SW 1271 (cell line): ENCODE measurements at places on chromosomes 16 and 17.

DNA sequence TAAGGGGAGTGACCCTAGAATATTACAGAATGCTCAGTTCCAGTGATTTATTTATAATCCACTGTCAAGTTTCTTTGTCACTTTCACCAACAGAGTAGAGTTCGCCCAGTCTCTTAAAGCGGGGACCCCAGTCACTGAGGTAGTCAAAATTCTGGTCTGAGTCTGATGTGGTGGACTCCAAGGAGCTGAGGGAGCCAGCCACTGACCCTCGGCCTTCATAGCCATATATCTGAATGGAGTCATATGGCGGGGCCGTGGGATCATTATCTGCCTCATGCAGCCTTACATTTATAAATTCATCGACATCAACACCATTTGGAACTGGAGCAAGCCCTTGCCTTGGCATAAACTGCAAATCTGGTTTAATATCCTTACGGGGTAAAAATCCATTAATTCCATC lies 382.7 kb downstream of the CDH8 start:
- DNase-seq: no peak

GRCh38 chr16:30649725-30650368 lies 913 bp upstream of the PRR14 start:
- no peak for DNase-seq

GRCh38 chr16:84754956-84755672 lies 55.3 kb downstream of the USP10 start:
- no peak for DNase-seq

- DNase-seq: no peak
Measured at GRCh38 chr17:22300177-22300576, 607.9 kb downstream of the KCNJ18 start.

DNA sequence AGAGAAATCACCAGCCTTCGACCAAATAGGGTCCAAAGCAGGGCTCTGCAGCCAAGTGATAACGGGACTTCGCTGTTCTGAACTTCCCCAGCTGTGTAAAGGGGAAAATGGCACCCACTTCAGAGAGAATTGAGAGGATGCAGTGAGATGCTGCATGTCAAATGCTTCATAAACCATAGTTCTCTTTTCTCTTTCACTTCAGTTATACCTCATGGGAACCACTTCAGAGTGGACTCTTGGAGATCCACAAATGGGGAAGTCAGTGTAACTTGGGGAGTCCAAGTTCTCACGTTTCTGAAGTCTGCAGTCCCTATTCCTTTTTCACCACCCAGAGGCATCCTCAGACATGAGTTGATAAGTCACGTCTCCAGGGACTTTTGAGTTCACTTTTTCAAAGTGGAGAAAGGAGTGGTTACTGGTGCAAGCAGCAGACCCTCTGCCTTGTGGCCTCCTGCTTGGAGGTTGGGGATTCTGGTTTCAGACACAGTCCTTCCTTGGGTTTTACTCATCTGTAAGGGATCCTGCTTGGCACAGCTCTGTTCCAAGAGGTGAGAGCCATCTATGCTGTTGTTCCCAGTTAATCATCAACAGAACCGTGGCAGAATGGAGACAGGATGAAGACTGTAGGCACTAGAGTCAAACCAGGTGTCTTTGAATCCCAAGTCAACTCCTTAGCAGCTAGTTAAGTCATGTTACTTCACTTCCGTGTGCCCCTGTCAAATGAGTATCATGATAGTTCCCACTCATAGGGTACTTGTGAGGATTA lies 123.4 kb upstream of the NOL11 start:
- no peak for DNase-seq

DNA sequence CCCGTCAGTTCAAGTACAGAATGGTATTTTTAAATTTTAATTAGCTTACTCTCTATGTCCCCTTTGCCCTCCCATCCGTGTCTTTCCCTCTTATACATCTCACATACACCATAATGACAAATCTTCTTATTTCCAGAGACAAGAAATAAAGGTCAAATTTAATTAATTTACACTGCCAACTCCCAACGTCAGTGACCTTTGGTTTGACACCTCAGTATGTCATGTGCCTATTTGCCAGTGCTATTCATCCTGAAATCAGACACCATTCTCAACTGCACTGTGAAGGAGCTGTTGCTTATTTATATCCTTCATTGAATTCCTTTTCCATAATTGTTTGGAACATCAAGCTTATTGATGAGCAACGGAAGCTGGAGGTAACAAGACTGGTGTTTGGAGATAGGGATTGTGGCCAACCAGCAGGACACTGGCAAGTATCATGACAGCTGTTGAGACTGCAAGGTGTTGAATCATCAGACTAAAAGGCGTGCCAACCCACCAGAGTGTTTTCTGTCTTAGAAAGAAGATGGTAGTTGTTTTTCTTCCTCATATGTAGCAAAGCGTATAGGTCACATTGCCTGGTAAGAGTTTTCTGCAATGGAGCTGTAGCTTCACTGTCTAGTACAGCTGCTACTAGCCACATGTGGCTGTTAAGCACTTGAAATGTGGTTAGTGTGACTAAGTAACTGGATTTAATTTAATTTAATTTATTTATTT lies 12.5 kb downstream of the CALCOCO2 start:
- DNase-seq: no peak

GRCh38 chr16:47721006-47721637 lies 260.0 kb downstream of the PHKB start:
- no peak for DNase-seq

- DNase-seq: no peak
Measured at GRCh38 chr17:44826123-44826790, 3.8 kb downstream of the GJC1 start.

DNA sequence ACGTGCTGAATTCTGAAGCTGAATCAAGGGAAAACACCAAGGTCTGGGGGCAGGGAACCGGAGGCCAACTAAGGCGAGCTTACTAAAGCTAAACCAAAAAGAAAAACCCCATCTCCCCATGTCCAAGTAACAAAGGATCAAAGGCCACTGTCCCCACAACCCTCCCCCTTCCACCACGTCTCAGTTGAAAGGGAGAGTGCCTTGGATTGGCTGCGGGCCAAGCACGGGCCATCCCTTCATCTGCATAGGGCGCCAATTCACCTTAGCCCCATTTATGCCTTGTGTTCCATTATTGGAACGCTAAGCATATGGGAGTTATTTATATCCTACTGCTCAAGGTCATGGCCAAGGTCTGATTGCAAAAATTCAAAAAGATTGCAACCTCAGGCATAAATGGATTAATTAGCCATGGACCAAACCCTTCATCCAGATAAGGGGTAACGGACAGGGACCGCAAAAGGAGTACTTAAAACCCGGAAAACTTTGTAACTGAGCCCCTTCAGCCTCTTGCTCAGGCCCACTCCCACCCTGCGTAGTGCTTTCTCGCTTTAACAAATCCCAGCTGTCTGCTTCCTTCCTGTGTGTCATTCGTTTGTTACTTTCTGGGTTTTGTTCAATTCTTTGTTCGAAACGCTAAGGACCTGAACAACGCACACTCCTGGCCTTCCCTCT lies 740 bp upstream of the ATP6V0D1 start:
- DNase-seq: no peak

GRCh38 chr17:148757-149156 lies 11.4 kb downstream of the SCGB1C2 start:
- no peak for DNase-seq

DNA sequence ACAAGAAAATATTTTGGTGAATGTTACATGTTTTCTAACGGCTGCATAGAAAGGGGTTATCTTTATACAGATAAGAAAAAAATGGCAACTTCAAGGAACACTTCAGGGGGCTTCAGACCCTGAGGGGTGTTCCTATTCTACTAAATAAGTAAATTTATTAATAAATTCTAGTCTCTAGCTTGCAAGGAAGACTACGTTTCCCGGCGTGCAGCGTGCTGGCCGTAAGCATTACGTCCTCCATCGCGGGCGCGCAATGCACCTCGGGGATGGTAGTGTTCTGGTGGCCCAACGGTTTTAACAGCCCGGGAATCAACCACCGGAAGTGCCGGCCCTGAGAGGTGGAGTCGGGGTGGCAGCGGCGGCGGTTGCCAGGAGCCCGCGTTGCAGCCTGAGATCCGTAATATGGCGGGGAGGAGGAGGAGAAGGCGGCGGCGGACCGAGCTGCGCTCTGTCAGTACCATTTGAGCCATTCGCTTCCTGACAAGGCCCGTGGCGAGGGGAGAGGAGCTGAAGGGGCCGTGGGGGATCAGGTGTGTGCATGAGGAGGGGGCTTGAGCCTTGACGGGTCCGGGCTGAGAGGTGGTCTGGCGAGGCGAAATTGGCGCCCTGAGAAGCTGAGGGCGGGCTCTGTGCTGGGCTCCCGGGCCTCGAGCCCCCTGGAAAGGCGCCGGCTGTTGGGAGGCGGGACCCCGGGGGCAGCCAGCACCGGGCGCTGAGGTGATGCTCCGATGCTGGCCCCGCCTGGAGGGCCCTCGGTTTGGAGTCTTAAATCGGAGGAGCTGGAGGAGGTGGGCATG lies at the start of gene CCP110:
TSS of gene CCP110 (plus strand) at position 384 of the 797 bp plus-strand sequence. CDS start 3,940 bp downstream, outside the sequence.
- DNase-seq: peak; percentile 89

GRCh38 chr17:68443972-68444464 lies 13.3 kb downstream of the WIPI1 start:
- no peak for DNase-seq

DNA sequence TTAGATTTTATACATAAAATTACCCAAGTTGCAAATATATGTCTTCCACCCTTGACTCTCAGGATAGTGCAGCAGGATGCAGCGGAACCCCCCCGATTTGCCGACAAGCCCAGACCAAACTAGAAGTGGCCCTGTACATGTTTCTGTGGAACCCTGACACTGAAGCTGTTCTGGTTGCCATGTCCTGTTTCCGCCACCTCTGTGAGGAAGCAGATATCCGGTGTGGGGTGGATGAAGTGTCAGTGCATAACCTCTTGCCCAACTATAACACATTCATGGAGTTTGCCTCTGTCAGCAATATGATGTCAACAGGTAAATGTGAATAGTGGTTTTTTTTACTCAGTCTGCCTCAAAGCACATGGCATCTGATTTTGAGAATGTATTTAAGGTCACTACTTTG lies 70.7 kb downstream of the OMG start:
- DNase-seq: no peak

- peak; percentile 94 for DNase-seq
Measured at GRCh38 chr16:75433732-75434413, 570 bp upstream of the CFDP1 start.

GRCh38 chr17:17172990-17173389 lies 33.1 kb downstream of the PLD6 start:
- no peak for DNase-seq

DNA sequence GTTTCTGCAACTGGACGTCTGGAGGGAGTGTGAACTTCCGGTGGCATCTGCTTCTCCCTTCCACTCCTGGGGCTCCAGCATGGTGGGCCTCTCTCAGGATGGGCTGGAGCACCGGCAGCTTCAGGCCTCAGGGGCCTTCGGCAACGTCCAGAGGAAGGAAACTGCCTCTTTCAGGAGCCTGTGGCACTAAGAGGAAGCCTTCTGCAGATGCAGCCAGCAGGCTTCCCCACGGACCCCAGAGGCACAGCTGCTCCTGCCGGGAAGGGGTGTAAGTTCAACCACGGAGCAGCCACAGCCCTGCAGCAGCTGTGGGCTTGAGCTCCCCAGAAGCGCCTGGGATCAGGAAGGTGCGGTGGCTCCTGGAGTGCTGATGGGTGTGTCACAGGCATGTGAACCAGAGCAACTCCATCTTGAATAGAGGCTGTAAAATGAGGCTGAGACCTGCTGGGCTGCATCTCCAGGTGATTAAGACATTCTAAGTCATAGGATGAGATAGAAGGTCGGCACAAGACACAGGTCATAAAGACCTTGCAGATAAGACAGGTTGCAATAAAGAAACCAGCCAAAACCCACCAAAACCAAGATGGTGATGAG lies 50.8 kb upstream of the KLHDC4 start:
- DNase-seq: no peak

- no peak for DNase-seq
Measured at GRCh38 chr17:30324723-30325122, 9.1 kb downstream of the TMIGD1 start.

DNA sequence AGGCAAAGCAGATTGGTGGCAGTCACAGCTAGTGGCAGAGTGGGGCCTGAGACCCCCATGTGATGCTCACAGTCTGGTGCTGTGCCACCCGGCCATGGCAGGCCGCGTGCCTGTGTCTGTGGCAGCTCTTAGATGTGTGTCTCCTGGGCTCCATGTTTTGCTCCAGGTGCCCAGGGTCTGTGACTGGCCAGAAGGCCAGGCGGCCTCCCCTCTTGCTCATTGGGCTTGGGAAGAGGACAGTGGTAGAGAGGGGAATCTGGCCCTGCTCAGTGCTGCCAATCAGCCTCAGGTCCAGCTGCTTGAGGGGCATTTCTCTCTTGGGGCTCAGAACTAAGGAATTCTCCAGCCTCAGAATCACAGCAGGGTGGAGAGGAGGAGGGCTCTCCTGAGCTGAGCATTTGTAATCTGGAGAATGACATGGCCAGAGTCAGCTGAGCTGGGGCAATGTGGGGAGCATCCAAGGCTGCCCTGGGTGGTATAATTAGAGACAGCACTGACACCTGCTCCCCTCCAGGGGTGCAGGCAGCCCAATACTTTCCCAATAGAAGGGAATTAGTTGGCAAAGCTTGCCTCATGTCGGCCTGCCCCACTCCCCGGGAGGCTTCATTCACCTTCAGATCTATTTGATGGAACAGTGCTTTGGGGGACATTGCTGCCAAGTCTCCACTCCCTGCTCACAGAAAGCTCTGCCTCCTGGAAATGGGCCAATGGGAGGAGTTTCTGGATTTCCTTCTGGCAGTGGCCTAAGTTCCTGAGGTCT lies 2.7 kb upstream of the LASP1NB start:
- DNase-seq: no peak

DNA sequence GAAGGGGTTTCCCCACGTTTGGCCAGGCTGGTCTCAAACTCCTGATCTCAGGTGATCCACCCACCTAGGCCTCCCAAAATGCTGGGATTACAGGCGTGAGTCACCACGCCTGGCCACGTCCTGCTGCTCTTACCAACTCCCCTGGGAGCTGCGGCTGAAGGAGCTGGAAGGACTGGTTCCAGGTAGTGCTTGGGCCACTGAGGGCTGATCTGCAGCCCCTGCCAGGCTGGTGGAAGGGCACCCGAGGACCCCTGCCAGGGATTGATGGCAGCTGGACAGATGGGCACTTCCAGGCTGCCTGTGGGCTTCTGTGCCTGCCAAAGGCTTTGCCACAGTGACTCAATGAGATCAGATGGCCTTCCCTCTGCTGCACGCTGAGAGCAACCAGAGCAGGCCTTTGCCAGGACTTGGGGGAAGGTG lies 2.3 kb downstream of the OXLD1 start:
- DNase-seq: no peak

DNA sequence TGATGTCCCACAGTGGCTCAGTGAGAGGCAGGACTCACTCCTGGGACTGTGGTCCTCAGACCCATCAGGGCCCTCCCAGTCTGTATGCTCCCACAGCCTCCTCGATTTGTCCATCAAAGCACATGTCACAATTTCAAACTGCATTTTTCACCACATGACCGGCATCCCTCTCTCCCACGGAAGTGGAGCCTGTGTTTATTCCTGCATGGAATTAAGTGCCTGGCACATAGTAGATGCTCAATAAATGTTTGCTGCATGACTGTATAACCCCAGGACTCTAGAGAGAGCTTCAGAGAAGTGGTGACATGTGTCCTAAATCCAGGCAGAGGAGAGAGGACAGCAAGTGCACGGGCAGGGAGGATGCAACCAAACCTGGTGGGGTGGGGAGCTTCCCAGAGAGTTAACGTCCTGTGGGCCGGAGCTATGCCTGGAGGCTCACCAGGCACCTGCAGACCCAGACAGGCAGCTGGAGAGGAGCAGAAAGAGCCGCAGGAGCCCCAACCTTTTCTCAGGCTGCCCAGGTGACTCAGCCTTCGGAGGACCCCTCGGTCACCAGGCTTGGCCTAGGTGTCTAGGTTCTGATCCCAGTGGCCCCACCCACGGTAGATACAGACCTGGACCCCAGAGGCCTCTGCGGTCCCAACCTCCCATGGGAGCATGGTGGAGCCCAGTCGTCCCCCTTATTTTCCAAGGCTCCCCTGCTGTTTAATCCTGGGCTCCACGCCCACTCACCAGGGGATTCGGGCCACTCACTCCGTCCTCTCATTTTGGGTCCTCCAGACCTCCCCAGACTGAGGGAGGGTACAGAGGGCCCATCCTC lies 5.8 kb downstream of the CDH5 start:
- DNase-seq: no peak
